Fibroblast of gingiva (primary cell): ENCODE measurements at places on chromosomes 1 and 21.

DNA sequence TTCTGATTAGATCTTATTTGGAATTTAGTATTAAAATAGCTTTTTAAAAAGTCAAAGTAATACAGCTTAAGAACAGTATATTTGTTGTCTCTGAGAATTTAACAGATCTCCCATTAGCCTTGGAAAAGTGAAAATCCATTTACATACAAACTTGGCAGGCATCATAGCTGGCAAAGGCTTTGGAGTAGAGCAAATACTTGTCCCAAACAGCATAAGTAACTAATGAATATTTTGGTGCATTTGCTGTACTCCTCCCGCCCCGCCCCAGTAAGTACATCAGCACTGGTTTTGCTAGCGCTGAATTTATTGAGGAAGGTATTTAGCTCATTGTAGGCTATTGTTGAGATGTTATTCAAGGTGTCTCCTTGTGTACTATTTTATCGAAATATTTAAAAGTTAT, 417.7 kb upstream of the KAZN start:
- no peak for DNase-seq

DNA sequence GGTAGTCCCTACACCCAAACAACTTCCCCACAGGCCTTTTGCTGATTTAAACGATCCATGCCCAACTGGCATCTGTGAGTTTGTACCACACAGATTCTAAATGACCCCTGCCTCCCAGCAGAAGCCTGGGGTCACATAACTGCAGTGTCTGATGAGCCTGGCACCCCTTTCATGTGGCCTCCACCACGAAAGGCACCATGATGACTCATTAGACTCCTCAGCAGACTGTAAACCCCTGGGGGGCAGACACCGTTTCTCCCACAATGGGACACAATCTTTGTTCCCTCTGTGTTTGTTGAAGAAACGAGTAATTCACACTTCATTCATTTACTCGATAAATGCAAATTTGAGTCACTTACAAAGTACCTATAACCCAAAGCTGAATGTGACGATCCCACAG, 81.6 kb downstream of the CCDC185 start:
- no peak for DNase-seq

- DNase-seq: peak; percentile 35
Observed at GRCh38 chr1:240122639-240123613, 31.2 kb downstream of the FMN2 start.

GRCh38 chr21:34128674-34129038, 55.3 kb downstream of the MRPS6 start:
- no peak for DNase-seq

- DNase-seq: no peak
Observed at GRCh38 chr1:3676581-3677470, 24.5 kb downstream of the TP73 start.

DNA sequence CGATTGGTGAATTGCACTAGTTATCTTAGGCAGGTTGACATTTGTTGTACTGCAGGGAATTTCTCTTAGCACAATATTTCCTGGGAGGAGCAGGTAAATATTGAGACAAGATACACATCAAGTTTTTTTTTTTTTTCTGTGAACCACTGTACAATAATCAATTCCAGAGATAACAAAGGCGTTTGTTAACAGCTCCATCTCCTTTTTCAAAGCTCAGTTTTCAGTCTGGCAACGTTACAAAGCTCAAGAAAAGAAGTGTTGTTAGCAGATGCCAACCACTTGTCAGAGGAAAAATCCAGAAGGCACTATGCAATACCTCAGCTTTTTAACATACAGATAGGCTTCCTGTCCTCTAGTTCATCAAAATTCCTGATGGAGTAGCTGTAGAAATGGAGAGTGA, 40.9 kb upstream of the DAB1 start:
- no peak for DNase-seq

GRCh38 chr1:9376886-9377333, 84.2 kb downstream of the SPSB1 start:
- peak; percentile 12 for DNase-seq
